Ovary (tissue), 10 donors: ENCODE measurements at places on chromosomes 11 and 22.

- DNase-seq: no peak
These were observed 87.8 kb downstream of the CEP164 start for GRCh38 chr11:117415358-117415896.

GRCh38 chr11:45551191-45551713 lies 114.2 kb downstream of the CHST1 start:
- no peak for DNase-seq

DNA sequence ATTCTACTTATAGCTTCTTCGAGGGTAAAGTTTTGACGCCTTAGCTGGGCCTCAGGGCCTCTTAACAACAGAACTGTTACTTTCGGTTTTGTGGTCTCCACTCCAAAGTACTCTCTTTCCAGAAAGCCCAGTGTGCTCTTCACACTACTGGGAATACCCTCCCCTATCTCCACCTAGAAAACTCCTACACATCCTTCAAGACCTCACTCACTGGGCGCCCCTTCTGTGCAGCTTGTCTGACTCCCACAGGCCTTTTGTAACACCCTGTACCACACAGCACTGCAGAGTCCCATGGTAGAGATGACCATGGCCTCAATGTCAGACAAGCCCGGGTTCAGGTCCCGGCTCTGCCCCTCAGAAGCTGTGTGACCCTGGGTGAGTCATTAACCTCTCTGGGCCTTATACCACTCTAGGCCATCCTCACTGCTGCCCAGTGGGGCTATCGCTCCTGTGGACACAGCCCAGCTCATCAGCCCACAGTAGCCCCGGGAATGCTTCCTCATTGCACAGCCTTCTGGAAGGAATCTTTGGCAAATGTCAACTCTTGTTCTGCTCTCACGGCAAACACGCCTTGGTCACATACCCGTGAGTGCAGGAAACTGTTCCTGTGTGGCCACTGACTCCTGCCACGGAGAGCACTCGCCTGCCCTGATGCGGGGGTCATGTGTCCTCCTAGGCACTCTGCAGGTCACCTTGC lies 51.4 kb downstream of the SHISAL1 start:
- DNase-seq: peak; percentile 1

DNA sequence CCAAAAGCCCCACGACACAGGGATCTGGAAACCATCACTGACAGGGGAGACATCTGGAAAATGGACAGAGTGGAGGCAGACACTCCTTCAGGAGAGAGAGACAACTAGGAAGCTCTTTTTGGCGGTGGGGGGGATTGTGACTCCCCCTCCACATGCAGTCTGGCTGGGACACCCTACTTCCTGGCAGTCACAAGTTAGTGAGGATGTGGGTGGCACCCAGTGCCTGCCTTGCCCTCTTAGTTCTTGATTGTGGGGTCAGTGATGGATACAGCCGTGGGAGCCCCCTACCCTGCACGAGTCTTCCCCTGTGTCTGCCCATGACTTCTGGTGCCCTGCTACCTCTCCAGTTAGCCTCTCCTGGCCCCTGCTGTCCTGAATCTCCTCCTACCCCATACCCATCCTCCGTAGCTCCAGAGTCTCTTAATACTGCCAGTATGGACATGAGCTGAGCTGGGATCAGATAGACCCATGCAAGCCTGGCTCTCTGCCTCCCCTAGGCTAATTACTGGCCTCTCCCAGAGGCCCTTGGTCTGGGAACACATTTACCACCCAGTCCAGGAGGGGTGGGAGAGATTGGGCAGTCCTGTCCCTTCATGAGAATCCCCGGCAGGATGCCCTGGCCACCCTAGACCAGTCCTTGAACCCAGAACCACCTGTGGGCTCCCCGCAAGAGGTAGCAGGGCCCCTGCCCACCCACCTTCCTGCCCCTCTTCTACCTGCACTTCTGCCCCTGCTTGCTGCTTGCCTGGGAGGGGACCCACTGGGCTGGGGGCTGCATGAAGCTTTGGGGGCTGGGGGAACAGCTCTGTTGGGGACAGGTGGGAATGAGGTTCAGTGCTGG lies 22.8 kb downstream of the RHBDD3 start:
- peak; percentile 11 for DNase-seq

DNA sequence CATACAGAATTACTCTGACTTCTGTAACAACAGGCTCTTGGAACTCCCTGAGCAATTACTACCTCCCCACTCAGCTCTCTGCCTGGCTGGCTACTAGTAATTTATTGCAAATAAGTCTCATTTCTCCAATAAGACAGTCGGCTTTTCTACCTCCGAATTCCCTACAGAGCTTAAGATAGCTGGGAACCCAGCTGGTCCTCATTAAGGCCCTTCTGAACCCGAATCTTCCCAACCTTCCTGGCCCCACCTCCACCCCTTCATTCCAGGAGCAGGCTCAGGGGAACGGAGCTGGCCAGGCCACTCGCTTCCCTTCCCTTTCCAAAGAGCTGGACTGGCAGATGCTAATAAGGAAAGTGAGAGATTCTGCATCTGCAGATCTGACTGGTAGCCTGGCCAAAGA lies 21.6 kb downstream of the TMPRSS5 start:
- DNase-seq: no peak

DNA sequence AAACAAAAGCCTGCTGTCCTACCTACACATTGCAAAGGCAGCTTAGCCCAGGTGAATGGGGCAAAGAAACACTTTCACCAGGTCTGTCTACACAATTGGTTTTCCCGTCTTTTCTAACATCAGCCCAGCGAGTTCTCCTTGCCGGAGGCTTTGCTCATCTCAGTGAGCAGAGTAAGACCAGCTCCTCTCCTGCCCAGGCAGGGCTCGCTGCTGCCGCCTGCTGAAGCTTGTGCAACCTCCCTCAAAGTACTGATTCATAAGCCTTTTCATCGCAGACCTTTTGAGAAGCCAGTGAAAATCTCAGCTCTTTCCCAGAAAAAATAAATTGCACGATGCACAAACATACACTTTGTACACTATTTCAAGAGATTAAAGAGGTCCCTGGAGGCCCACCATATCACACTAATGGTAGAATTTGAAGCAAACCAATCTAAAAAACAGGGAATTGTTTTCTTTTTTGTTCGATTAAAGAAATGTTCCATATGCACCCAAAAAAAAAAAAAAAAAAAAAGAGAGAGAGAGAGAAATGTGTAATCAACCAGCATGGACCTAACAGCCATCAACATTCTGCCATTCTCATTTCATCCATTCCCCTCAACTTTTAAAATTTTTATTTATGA lies 328.1 kb upstream of the MPPED2 start:
- no peak for DNase-seq

GRCh38 chr22:38828191-38828590 lies 15.6 kb downstream of the NPTXR start:
- no peak for DNase-seq

GRCh38 chr11:2314525-2315394 lies 12.9 kb downstream of the TSPAN32 start:
- peak; percentile 99 for DNase-seq

GRCh38 chr22:42646569-42647525 lies 2.3 kb downstream of the CYB5R3 start:
- peak; percentile 64 for DNase-seq

DNA sequence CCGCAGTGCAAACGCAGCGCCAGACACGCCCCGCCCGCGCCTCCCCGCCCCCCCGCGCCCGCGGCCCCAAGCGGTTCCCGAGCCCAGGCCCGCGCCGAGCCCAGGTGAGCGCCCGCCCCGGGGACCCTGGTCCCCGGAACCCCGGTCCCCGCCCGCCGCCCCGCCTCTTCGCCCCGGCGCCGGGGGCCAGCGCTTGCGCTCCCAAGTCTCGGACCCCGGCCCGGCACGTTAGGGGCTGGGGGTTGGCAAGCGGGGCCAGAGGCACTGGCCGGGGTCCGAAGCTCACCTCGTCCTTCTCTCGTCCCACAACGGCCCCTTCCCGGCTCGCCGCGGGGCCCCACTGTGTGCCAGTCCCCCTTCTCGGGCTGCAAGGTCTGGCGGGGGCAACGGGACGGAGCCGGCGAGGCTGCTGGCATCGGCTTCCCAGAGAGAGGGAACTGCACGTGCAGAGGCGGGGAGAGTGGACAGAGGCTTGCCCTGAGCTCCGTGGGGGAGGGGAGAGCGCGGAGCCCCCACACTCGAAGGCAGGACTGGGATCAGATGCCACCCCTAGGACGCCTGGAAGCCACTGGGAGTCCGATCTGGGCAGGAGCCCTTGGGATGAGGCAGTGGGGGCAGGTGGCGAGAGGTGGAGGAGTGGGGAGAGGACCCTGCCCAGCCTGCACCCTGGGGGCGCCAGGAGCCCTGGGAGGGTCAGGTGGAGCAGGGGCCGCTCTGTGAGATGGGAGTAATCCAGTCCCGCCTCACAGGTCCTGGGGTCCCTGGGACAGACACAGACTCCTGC lies 1.8 kb upstream of the AIFM3 start:
- no peak for DNase-seq

DNA sequence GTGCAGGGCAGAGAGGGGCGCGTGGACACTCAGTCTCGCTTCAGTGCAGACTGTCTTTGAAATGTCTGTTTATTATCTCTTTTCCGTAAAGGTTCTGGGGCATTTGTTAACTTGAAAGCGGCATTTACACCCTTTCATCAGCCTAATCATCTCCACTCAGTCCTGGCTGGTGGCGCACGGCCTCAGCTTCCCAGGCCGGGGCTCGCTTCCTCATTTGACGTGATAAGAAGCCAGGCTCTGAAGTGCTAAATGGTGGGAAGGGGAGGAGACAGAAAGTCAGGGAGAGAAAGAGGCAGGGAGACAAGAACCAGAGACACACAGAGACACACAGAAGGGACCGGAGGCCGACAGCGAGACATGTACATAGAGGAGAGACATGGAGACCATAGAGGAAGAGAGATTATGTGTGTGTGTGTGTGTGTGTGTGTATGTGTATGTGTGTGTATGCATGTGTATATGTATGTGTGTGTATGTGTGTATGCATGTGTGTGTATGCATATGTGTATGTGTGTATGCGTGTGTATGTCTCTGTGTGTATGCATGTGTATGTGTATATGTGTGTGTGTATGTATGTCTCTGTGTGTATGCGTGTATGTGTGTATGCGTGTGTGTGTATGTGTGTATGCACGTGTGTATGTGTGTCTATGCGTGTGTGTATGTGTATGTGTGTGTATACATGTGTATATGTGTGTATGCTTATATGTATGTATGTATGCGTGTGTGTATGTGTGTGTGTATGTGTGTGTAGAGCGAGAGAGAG lies 101.5 kb downstream of the ST3GAL4 start:
- no peak for DNase-seq

DNA sequence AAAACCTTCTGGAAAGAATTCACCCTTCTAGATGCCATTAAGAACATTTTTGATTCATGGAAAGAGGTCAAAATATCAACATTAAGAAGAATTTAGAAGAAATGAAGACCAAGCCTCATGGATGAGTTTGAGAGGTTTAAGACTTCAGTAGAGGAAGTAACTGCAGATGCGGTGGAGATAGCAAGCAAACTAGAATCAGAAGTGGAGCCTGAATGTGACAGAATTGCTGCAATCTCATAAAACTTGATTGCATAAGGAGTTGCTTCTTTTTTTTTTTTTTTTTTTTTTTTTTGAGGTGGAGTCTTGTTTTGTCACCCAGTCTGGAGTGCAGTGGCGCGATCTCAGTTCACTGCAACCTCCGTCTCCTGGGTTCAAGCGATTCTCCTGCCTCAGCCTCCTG lies 51.6 kb downstream of the MS4A13 start:
- DNase-seq: no peak

GRCh38 chr11:115716601-115717529 lies 212.7 kb upstream of the CADM1 start:
- DNase-seq: no peak

GRCh38 chr11:121226415-121227263 lies 65.9 kb upstream of the SC5D start:
- no peak for DNase-seq

DNA sequence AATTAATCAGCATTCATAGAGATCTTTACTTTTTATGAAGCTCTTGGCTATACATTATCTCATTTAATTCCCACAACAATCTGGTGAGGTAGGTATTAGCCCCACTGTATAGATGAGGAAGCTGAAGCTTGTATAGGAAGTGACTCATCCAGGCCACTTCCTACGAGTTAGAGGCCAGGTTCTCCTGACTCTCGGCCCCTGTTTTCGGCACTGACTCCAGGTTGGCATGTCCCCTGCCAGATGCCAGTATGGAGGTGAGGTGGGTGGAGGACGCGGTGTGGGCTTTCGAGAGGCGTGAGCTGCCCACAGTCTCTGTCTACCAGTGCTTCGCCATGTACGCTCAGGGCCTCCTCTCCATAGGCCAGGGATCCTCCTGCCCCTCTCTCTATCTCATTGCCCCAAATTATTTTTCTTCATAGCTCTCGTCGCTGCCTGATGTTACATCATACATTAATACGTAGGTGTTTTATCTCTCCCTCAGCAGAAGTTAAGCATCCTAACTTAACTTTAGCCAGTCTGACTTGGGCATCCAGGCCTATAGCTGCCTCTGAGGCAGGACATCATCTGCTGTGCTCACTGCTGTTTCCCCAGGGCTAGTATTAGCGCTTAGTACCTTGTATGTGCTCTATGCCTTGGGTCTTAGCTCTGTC lies 9.0 kb downstream of the DGAT2 start:
- no peak for DNase-seq

GRCh38 chr11:26297189-26297975 lies 34.5 kb upstream of the ANO3 start:
- DNase-seq: no peak

GRCh38 chr11:10551290-10551592 lies 10.3 kb upstream of the RNF141 start:
- DNase-seq: no peak

DNA sequence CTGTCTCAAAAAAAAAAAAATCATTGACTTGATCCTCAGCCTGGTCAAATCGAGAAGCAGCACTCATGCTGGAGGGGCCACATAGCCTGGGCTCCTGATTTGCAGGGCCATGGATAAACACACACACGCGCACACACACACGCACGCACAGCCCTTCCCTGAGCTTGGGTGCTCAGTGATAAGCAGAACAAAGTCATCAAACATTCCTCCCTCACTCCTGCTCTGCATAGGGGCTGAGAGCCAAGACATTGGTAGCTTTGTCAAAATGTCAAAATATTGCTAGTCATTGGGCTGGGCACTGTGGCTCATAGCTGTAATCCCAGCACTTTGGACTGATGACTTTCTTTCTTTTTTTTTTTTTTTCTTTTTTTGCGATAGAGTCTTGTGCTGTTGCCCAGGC lies 34.0 kb upstream of the A4GALT start:
- no peak for DNase-seq

- DNase-seq: no peak
These were observed 13.5 kb downstream of the SCN3B start for GRCh38 chr11:123640677-123641494.

DNA sequence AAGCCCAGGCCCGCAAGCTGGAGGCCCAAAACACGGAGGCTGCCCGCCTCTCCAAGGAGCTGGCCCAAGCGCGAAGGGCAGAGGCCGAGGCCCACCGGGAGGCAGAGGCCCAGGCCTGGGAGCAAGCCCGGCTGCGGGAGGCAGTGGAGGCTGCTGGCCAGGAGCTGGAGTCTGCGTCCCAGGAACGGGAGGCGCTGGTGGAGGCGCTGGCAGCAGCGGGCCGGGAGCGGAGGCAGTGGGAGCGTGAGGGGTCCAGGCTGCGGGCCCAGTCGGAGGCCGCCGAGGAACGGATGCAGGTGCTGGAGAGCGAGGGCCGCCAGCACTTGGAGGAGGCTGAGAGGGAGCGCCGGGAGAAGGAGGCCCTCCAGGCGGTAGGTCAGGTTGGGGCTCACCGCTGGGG lies 4.8 kb downstream of the CCDC88B start:
- no peak for DNase-seq
